Naive thymus-derived CD4-positive, alpha-beta T cell (primary cell): ENCODE measurements at places on chromosomes 6 and 20. TPM values are rescaled to one million over a fixed set of nuclear protein-coding genes. Genes with fewer than 3 reads are reported as not detected.

- no peak for DNase-seq
- H3K27ac ChIP-seq: no peak overlapping the region
- no peak overlapping the region for H3K4me3 ChIP-seq
These were observed 344.8 kb upstream of the EYS start for GRCh38 chr6:66051812-66052211.

- H3K4me1 ChIP-seq: peaks cover 66% of the 10 kb centered on the region
- peak overlapping the region; percentile 35 for H3K4me3 ChIP-seq
- peak overlapping the region; percentile 86 for H3K27ac ChIP-seq
- peaks cover 6% of the 10 kb centered on the region for H3K36me3 ChIP-seq
- DNase-seq: no peak
- no peaks in the 10 kb centered on the region for H3K27me3 ChIP-seq
These were observed 3.9 kb downstream of the ZMYND8 start for GRCh38 chr20:47352332-47353238.

DNA sequence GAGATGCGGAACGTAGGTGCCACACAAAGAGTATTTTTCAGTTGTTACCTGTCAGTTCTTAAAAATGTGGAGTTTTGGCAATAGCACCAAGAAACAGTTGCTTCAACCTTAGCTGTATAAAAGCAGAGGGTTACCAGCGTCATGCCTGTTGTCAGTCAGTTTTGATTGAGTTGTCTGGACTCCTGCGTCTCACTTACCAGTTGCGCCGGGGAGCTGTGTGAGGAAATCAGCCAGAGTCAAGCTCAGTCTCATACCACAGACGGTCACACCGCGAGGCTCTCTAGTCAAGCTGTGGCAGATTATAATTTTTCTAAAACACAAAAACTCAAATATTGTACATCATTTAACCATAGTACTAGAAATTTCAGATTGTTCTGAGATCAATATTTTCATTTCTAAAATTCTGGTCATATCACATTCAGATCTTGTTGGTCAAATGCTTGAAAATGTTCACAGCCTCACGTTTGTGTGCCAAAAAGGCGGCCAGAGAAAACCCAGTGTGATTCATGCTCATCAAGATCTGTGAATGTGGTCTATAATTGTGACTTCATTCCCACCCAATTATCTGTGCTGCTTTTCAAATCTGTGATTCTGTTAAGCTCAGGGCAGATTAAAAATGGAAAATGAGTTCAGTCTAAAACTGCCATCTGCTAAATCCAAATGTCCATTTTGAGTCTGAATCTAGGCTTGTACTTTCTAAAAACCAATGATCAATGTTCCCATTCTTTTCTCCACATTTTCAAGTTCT is 37.5 kb downstream of the SASH1 start:
- H3K27me3 ChIP-seq: no peaks in the 10 kb centered on the region
- H3K4me1 ChIP-seq: no peaks in the 10 kb centered on the region
- H3K4me3 ChIP-seq: no peak overlapping the region
- H3K36me3 ChIP-seq: no peaks in the 10 kb centered on the region
- DNase-seq: no peak

GRCh38 chr6:43848671-43849391 is 78.8 kb downstream of the VEGFA start:
- H3K4me1 ChIP-seq: no peaks in the 10 kb centered on the region
- no peaks in the 10 kb centered on the region for H3K27me3 ChIP-seq
- no peak for DNase-seq

DNA sequence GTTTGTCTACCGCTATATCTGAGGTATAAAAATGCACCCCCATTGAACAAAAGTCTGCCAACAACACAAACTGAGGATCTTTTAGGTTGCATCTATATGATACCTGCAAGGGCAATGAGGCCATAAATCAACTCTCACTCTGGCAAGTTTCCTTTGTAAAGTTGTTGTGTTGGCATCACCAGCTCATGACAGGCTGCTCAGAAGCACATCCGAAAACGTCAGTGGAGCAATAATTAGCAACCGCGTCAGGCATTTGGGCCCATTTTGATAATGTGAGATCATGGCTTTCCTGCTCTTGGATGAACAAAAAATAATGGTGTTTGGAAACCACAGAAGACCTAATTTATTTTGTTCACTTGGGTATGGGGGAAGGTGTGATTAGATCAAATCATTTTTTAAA is 12.0 kb upstream of the SLC22A3 start:
- H3K4me1 ChIP-seq: no peaks in the 10 kb centered on the region
- H3K36me3 ChIP-seq: no peaks in the 10 kb centered on the region
- no peaks in the 10 kb centered on the region for H3K27me3 ChIP-seq
- H3K27ac ChIP-seq: no peak overlapping the region

- no peak overlapping the region for H3K4me3 ChIP-seq
- H3K27me3 ChIP-seq: no peaks in the 10 kb centered on the region
- no peaks in the 10 kb centered on the region for H3K36me3 ChIP-seq
- H3K27ac ChIP-seq: no peak overlapping the region
- DNase-seq: no peak
- H3K4me1 ChIP-seq: no peaks in the 10 kb centered on the region
These were observed 59.4 kb upstream of the FRMD1 start for GRCh38 chr6:168138436-168138835.

GRCh38 chr6:33856655-33857054 is 52.9 kb upstream of the MLN start:
- peaks cover 48% of the 10 kb centered on the region for H3K4me1 ChIP-seq
- H3K36me3 ChIP-seq: no peaks in the 10 kb centered on the region
- H3K27me3 ChIP-seq: no peaks in the 10 kb centered on the region
- peak overlapping the region; percentile 17 for H3K4me3 ChIP-seq

DNA sequence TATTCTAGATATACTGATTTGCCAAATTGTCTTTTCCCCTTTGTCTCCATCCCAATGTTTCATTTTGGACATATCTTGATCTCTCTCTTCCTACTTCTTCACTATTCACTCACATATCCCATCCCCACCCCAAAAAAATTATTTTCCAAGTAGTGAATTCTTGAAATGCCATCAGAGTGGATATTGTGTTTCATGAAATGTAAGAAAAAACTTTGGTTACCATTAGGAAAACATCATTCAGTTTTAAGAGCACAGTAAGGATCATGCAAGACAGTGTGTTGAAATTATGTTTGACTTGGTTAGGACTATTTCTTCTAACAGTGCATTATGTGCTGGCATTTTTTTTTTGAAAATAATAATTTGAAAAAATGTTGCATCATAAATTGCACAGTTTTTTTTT is 5.7 kb downstream of the RSPO3 start:
- no peak overlapping the region for H3K4me3 ChIP-seq
- no peak for DNase-seq
- H3K36me3 ChIP-seq: no peaks in the 10 kb centered on the region
- peaks cover 15% of the 10 kb centered on the region for H3K27me3 ChIP-seq

The SLA2 gene
- total RNA-seq: 29.2 TPM

GRCh38 chr20:4427940-4428586 is 293.6 kb upstream of the PRND start:
- H3K27me3 ChIP-seq: no peaks in the 10 kb centered on the region
- no peak overlapping the region for H3K4me3 ChIP-seq
- no peaks in the 10 kb centered on the region for H3K36me3 ChIP-seq

The DDO gene
- total RNA-seq: not detected

The HCRTR2 gene
- total RNA-seq: not detected in 2 replicates

GRCh38 chr6:81362246-81362645 is 390.2 kb downstream of the TENT5A start:
- H3K36me3 ChIP-seq: no peaks in the 10 kb centered on the region
- no peak for DNase-seq
- no peak overlapping the region for H3K4me3 ChIP-seq
- H3K27me3 ChIP-seq: no peaks in the 10 kb centered on the region
- no peaks in the 10 kb centered on the region for H3K4me1 ChIP-seq
- no peak overlapping the region for H3K27ac ChIP-seq

The MTFR2 gene
- 0.92 TPM for total RNA-seq

- no peak overlapping the region for H3K27ac ChIP-seq
- no peaks in the 10 kb centered on the region for H3K36me3 ChIP-seq
- H3K4me3 ChIP-seq: peak overlapping the region; percentile 31
These were observed 54.1 kb upstream of the TPD52L1 start for GRCh38 chr6:125099211-125100073.

DNA sequence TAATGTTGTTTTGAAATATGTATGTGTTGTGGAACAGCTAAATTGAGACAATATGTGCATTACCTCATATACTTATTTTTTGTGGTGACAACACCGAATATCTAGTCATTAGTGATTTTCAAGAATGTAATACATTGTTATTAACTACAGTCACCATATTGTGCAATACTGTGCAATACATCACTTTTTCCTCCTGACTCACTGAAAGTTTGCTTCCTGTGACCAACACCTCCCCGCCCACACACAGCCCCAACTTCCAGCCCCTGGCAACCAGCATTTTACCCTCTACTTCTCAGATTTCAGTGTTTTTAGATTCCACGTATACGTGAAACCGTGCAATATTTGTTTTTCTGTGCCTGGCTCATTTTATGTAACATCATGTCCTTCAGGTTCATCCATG is 627.9 kb downstream of the PRKN start:
- no peak overlapping the region for H3K27ac ChIP-seq
- no peak for DNase-seq
- H3K36me3 ChIP-seq: no peaks in the 10 kb centered on the region
- H3K4me1 ChIP-seq: no peaks in the 10 kb centered on the region
- no peak overlapping the region for H3K4me3 ChIP-seq

- peaks cover 18% of the 10 kb centered on the region for H3K27me3 ChIP-seq
- no peak within 1 kb of the TSS for H3K4me3 ChIP-seq
- no peaks in the 10 kb centered on the region for H3K36me3 ChIP-seq
- H3K27ac ChIP-seq: no peak within 1 kb of the TSS
These were observed at the start of gene CD24 for GRCh38 chr6:106974336-106974998. Gene CD24 (minus strand): TSS chr6:106974729. CDS start chr6:106974646, 83 bp downstream.
